ENCODE measurements at places on chromosomes 4 and X.
A peak's percentile ranks its signal among the peaks of the same experiment; 100 is the strongest.

DNA sequence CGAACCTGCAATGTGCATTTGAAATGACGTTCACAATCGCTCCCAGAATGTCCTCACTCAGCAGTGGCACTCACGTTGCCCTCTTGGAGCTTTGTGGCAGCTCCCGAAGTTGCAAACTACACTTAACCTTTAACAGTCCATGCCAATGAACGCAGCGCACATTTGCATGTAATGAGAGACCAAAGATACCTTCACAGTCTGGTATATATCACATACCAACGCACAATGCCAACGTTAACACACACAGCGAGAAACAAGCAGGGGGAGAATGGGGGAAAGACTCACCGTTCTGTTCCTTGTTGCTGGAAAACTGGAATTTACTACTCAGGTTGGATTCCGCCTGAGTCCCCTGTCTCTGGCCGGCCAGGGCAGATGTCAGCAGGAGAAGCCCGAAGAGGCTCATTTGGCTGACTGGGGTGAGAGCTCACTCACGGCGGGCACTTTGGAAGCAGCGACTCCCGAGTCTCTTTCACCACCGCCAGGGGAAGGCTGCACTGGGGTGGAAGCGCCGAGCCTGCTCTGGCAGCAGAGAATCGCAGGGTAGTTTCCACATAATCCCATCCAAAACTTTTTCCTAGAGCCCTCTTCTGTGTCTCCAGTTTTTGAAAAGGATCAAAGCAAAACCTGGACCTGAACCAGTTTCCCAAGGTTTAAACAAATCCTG is 966 bp downstream of the PDGFC start:
- no peak for DNase-seq

- DNase-seq, result no peak
Observed at GRCh38 chr4:10417740-10418139, 39.5 kb downstream of the ZNF518B start.

- no peak for DNase-seq
Observed at GRCh38 chrX:20718592-20719380, 452.1 kb upstream of the RPS6KA3 start.

DNA sequence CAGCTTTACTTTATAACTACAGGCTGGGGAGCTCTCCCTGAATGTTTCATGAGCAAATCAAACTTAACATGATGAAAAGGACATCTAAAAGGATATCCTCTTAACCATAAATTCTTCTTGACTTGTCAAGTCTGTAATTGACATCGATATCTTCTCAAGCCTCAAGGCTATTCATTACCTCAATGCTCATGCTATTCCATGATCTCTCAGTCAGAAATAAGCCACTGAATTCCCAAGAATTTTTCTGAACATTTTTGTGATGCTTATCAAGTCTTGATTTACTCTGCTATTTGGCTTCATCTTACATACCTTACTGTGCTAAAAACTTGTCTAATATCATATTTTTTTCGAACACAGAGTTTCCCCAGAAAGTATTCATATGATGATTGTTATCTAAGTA is 433.4 kb downstream of the PDGFC start:
- DNase-seq, result no peak

- peak; percentile 48 for DNase-seq
Observed at GRCh38 chrX:19625612-19626011, 110.3 kb upstream of the MAP3K15 start.

GRCh38 chrX:49287665-49288064 is 15.8 kb upstream of the GAGE10 start:
- no peak for DNase-seq

GRCh38 chrX:69285401-69285877 is 120.2 kb upstream of the PJA1 start:
- DNase-seq, result no peak

- DNase-seq, result no peak
Observed at GRCh38 chr4:141246683-141247429, 26.2 kb downstream of the ZNF330 start.

DNA sequence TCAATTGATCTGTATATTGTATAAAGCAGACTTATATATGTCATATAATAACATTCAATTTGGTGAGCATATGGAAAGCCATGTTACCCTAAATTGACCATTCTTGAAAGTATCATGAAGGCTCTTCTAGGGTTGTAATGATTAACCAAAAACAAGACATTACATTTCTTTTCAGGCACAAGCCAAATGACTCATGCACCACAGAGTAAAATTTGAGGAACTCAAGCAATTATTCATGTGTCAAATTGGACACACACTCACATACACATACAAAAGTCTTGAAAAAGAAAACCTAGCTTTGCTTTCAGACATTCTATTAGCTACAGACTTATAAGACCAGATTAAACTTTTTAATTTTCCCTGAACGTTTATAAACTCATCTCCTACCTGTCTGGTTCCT is 146.5 kb upstream of the PCDH18 start:
- no peak for DNase-seq

DNA sequence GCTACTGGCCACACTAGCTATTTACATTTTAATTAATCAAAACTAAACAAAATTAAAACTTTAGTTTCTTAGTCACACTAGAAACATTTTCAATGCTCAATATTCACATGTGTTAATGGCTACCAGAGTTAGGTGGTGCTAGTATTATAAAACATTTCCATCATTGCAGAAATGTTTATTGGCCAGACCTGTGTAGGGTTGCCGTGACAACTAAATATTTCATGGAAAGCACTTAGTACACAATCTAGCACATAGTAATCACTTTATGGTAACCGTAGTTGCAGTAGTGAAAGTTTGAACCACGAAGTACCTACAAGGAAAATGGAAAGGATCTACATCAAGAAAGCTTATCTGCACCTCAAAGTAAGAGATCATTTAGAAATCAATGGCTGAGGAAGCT is 95.9 kb downstream of the HS6ST2 start:
- no peak for DNase-seq

GRCh38 chrX:39866229-39866628 is 231.5 kb downstream of the BCOR start:
- DNase-seq, result no peak

DNA sequence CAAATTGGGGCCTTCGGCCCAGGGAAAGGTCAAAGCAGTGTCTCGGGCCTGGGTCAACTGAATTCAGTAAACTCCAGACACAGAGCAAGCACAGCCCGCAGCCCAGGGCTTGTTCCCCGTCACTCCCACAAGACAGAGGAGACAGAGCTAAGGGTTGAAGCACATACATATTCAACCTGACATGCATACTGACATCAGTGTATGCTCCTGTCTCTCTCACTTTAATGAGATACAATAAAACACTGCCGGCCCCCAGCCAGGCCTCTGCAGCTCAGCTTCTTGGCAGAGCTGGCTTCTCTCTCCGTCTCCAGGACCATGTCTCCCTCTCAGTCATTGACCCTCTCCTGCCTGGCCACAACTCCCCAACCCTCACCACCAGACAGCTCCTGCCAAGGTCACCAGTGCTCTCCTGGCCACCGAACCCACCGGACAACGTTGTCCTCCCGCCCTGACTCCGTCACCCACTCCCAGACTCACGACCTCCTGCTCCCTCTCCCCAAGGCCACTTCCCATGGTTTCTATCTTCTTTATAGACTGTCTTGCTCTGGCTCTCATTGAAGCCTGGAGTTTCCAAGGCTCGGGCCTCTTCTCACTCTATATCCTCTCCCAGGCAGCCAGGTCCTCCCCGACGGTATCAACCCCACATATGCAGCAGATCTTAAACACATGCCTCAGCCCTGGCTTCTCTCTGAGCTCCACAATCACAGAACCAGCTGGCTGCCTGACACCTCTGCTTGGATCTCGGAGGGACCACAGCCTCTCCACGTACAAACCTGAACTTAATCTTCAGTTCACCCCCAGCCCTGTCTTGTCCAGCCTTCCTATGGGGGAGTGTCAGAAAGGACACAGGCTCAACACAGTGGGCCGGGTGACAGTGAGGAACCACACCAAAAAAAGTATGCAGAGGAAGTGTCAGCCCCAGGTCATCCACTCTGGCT is 67.7 kb upstream of the C4orf50 start:
- DNase-seq, result no peak

GRCh38 chrX:23374291-23374690 is 39.6 kb downstream of the PTCHD1 start:
- DNase-seq, result no peak

- DNase-seq, result no peak
Observed at GRCh38 chrX:65702956-65703355, 35.5 kb downstream of the MSN start.

DNA sequence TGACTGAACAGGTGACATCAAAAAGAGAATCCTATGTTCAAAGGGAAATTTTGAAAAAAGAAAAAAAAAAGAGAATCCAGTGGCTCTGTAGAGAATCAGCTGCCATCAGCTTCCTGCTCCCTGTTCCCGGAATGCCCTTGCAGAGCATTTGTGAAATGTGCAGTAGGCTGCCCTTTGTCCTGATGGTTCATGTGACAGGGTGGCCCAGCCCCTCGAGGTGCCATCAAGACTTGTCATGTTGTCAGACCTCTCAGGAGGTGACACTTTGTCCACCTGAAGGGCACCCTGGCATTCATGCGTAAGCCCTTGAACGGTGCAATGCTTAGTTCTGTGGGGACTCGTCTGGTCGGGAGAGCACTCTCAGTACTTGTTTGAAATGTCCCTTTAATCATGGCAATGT is 71.4 kb downstream of the CLDN34 start:
- no peak for DNase-seq

GRCh38 chr4:114615435-114615834 is 16.8 kb downstream of the UGT8 start:
- DNase-seq, result no peak

DNA sequence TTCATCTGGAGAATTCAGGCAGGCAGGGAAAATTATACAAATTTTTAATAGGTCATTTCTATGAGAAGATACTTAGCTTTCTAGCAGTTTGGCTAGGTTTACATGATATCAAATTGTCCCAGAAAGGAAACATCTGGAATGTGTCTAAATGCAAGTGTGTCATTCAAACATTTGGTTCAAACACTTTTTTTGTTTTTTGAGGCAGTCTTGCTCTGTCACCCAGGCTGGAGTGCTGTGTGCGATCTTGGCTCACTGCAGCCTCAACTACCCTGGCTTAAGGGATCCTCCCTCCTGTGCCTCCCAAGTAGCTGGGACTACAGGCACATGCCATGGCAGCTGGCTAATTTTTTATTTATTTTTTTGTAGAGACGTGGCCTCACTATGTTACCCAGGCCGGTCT is 31.6 kb downstream of the SPARCL1 start:
- DNase-seq, result no peak

- no peak for DNase-seq
Observed at GRCh38 chr4:152998861-152999260, 62.7 kb downstream of the FHDC1 start.

DNA sequence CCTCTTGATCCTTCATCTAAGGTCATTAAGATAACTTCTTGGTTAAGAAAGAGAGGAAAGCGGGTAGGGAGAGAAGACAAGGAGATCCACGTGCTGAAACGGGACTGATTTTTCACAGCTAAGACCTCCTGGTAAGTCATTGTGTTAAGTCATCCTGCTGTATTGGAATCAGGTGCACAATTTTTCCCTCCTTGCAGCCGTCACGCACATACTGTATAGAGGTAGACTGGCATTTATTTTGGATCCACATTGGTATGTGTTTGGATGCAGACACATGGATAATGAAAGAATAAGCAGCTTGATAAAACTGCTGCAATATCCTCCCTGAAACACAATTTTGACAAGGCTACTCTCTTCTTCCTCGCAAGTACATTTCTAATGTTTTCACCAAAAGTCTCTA is 60.1 kb upstream of the NAP1L5 start:
- DNase-seq, result no peak

GRCh38 chr4:1460967-1461868 is 55.0 kb upstream of the NKX1-1 start:
- no peak for DNase-seq

DNA sequence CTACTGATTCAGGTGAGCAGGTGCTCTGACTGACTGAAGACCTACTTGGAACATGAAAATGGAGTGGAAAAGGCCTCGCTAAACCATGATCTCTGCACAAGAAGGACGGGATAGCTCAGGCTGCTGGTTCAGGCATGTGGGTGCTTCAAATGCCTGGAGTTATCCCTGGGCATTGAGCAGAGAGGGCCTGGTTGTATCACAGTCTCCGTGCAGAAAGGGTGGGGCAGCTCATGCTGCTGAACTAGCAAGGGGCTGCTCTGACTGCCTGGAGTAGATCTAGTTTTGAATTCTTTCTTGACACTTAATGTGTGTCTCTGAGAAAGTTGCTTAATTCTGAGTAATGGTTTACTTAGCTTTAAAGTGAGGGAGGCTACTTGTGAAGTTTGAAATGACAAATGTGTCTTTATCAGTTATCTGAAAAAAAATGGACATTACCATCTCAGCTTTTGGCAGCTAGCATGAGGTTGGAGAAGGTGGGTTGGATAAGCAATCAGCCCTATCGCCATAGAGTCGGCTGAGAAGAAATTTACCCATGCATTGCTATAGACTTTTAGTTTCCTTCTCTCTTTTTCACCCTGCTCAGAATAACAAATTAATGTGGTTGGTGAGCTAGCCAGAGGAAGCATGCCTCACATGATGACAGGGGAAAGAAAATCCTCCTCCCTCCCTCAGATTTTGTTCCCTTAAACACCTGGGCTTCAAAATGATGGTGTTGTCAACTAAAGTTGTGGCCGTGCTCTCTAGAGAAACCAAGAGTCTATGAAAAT is 832.4 kb downstream of the STIM2 start:
- no peak for DNase-seq

DNA sequence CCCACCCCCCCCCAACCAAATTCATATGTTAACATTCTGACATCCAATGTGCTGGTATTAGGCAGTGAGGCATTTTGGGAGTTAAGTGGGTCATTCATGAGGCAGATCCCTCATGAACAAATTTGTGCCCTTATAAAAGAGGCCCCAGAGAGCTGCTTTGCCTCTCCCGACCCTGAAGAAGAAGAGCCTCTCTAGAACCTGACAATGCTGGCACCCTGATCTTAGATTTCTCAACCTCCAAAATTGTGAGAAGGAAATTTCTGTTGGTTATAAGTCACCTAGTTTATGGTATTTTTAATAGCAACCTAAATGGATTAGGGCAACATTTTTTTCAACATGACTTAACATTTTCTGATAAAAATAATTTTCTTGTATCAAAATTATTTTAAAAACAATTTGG is 296.3 kb downstream of the CFAP299 start:
- no peak for DNase-seq
